H1 (cell line): ENCODE measurements at places on chromosomes 7 and 10.

DNA sequence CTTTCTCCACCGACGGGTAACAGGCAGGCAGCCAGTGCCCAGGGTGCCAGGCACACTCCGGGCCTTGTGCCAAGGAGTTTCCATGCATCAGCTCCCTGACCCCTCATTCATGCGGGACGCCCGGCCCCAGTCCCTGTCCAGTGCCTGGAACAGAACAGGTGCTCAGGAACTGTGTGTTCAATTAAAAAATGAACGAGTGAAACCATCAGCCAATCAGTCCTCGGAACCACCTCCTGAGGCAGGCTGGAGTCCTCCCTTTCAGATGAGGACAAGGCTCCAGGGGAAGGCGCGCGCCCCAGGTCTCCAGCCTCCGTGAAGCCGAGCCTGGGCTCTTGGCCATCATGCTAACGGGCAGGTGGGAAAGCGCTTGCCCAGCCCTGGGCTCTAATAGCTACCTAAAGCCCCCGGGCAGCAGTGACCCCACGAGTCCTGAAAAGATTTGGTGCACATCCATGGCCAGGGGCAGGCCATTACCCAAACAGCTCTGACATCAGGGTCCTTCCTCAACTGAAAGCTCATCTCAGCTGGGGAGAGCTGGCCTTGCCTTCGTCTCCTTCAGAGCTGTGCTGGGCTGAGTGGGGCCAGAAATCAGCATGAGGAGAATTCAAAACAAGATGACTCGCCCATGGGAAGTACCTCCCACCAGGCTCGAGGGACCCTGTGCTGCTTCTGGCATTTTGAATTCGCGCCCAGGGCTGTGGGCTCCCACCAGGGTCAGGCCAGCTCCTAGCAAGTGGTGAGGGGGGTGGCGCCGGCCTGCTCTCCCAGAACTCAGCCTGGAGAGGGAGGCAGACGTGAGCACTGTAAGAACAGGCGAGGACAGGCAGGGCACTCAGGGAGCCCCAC is 200.5 kb downstream of the MAD1L1 start:
- no peak for DNase-seq

- DNase-seq: peak; percentile 65
Observed at GRCh38 chr10:132036887-132037675, 28.7 kb upstream of the JAKMIP3 start.

- DNase-seq: no peak
Observed at GRCh38 chr10:42987121-42987541, 89.7 kb upstream of the RET start.

DNA sequence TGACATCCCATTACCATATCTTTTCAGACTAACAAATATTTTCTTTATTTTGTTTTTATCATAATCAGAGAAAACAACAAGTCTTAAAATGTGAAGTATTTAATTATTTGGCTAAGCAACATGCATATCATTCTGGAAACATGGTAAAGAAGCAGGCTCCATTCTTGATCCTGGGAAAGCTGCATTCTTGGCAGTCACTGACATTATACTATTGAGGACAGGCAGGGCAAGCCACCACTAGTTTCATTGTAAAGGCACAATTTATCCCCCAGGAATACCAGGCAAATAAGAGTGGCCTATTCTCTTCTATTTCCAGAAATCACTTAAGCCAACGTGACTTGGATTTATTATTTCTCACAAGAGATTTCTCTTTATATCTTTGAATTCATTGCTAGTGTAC is 153.8 kb upstream of the AKR1E2 start:
- DNase-seq: no peak

DNA sequence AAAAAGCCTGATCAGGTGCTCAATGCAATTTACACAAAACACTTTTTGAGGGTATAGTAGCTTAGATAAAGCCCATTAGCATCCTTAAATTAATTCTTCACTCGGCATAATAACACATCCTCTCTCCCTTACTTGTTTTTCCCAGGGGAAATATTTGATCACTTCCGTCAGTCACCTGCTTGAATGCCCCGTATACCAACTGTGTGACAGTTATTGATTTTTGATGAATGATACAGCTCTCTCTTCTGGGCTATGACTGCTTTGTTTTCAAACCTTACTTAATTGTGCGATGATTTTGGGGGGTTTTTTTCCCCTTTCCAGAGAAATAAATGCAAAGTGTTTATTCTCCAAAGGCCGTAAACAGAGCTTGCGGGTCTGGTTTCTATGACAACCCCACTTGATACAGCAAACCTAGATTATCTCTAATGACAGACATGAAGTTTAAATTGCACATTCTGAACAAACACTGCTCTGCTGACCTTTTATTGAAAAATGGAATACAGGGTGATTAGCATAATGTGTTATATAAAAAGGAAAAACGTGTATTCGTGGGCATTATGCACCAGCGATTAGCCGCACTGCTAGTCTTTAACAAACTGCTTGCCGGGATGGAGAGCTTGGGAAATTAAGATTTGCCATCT is 78.4 kb upstream of the NANOS1 start:
- DNase-seq: no peak

DNA sequence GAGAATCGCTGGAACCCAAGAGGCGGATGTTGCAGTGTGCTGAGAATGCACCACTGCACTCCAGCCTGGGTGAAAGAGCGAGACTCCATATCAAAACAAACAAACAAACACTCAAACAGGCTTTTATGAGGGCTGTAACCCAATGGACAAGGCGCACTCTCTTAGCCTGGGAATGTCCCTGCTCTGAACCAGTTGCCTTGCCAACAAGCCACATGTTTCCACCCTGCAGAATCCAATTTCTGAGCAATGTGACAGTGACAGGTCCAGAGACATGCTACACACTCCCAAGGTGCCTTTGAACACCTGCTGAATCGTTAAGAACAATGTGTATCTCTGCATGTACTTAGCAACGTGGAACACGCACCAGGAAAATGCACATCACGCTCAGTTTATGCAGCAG is 186.8 kb upstream of the AUTS2 start:
- no peak for DNase-seq

DNA sequence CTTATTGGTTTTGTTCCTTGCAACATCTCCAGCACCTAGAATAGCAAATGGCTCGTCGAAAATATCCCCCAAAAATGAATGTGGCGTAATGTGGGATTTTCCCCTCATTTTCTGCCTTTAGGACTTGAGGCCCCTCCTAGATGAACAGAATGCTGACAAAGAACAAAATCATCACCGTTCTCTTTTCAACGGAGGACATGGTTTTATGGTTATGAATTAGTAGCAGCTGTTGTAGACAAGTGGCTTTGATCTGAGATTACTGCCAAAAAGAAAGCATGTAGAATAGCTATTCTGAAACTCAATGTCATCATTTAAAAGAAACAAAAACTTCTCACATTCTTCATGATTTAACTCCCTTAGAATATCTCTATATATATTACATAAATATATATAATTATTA is 17.2 kb upstream of the CALN1 start:
- no peak for DNase-seq

DNA sequence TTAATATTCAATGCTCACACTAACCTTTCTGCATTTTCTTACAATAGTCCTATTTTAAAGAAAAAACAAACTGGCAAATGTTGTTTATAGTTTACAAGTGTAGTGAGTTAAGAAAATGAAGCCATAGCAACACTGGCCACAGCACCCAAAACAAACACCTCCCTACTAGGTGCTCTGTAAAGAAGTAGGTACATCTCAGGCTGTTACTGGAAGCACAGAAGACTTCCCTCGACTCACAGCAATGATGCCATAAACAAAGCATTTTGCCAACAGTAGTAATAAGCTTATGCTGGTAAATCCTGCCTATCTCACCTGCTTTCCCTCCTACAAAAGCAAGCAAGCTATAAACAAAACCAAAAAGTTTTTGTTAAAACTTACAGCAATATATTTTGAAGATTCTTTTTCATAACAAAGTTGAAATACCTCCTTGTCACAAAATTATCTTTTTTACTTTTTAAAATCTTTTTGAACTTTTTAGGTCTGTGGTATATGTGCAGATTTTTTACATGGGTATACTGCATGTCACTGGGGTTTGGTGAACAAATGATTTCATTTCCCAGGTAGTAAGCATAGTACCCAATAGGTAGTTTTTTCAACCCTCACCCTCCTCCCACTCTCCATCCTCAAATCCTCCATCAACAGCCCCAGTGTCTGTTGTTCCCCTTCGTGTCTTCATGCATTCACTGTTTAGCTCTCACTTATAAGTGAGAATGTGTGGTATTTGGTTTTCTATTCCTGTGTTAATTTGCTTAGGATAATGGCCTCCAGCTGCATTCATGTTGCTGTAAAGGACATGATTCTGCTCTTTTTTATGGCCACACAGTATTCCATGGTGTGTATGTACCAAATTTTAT is 28.4 kb downstream of the COA1 start:
- no peak for DNase-seq
